T1000 (cell line): ENCODE measurements at places on chromosomes 3 and 15.

DNA sequence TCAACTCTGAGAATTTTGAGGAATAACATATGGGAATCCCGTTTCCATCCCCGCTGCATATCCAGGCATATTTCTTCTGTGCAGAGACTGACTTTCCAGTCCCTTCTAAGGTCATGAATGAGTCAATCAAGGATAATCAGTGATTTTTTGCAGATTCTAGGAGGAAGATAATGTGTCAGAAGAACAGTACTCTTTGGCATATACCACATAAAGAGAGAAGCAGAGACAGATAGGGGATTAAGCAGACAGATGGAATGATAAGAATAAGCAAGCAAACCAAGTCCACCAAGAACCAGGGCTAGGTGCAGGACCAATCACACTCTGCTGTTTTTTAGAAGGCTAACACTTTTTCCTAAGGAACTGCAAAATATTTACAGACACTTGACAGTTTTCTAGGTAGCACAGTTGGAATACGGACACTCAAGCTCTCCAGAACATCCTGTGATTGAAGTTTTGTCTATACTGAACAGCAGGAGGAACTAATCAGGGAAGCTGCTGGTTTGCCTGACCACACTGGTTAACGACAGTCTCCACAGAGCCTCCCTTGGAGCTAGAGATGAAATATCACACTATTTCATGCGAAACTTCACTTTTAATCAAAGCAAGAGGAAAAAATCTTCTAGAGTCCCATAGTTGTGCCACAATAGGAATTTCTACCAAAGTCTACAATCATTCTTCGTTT is 450.0 kb upstream of the KCNMB2 start:
- no peak for DNase-seq

DNA sequence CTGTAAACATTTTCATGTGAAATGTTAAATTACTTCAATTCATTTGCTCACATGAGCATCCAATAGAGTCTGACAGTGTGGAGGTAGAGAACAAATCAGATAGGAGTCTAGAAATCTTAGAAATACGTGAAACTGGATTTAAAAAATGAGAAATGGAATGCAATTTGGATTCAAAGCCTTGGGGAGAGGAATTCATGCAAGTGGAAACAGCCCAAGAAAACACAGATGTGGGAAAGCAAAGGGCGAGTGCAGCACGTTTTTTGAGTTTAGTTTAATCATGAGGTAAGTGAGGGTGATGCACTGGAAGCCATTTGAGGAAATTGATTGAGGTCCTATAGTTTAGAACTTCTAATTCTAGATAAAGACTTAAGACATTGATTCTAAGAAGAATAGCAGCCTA is 434.7 kb downstream of the C3orf38 start:
- DNase-seq, result no peak

DNA sequence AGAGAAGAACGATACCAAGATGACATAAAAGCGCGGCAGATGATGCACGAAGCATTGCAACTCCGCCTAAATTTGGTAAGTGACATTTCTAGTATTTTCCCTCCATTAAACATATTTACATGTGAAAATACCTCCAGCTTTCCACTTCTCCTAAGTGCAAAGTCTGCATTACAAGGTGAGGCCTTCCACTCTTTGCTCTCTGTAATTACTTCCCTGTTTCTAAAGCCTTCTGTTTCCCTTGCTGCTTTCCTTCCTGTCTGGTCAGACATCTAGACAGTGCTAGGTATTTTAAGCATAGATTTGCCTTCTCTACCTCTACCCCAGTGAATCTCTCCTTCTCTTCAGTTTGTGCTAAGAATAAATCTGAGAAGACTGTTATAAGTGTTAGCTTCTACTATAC is 1.9 kb downstream of the P2RY12 start:
- no peak for DNase-seq

- no peak for DNase-seq
Measured at GRCh38 chr3:44439499-44440295, 37.8 kb downstream of the ZNF445 start.

DNA sequence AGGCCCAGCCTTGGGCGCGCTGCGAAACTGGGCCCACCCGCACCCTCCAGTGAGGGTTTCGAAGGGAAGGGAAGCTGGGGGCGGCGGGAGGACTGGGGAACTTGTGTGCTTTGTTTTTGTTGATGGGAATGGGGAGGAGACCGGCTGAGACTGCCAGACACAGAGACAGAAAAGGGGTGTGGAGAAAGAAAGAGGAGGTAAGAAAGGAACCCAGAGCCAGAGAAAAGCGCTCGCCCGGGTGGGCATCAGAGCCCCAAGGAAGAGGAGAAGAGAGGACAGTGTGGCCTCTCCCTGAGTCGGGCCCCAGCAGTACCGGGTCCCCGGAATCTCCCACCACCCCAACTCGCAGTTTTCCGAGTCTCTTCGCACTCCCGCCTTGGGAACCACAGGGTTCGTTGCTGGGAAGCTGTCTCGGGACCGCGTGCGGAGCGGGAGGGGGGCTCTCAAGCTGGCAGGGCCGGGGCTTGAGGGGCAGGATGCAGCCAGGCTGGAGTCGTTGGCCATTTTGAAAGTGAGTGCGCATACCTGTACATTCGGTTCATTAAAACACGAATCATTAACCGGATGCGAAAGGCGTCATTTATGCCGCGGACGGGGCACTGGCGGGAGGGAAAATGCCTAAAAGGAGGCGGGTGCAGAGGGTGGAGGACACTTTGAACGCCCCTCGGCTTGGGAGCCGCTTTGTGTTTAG is 3.1 kb downstream of the SKOR1 start:
- no peak for DNase-seq

DNA sequence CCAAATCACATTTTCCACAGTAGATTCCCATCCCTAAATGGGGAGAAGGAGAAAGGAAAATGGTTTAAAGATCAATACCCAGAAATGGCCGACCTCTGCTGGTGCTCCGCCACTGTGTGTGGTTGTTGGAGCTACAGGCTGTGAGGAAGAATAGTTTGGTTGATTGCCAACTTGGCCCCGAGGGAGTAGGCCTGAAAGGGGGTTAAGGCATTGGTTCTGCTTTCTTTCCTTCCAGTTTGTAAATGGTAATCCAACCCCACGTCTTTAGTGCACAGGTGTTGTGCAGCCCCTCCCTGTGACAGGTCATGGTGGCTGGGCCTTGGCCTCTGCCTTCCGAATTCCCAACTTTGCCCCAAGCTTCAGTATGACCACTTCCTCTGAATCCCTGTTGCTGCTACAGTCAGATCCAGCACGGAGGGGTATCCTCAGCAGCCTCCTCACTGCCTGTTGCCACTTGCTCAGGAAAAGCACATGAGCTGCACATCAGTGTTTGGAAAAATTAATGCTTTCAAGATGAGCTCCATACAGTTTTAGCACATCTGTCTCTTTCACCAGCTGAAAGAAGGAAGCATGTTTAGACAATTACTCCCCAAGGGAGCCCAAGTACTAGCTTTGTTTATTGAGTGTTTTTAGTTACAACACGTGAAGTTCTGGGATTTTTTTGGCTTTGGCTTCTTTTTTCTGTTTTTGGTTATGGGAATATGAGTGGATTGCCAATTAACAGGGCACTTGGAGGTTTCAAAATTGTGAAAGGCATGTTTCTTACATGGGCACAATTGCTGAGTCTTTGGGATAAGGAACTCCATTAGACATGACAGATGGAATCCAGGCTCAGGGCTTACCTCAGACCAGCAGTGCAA is 92.3 kb upstream of the ROPN1 start:
- DNase-seq, result no peak

- DNase-seq, result peak; percentile 16
Measured at GRCh38 chr3:115146418-115147328, at the start of gene ZBTB20. Gene ZBTB20 (minus strand): TSS chr3:115147288.

DNA sequence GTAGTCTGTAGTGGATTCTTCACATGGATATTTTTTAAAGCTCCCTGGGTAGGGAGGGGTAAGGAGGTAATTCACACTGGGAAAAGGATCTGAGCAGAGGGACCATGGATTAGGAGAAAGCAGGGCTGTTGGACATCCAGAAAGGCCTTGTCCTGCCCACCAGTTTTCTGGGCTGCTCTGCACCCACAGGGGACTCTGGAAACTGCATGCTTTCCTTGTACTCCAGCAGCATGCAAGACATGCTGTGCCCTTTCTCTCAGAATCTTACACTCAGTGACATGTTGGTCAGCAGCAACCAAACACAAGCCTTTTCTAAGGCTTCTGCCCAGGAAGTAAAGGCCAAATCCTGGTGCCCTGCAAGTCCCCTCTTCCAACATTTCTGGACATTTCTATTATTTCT is 2.5 kb upstream of the FBN1 start:
- DNase-seq, result no peak

- no peak for DNase-seq
Measured at GRCh38 chr15:100833417-100834389, 45.9 kb upstream of the ALDH1A3 start.

GRCh38 chr3:117105686-117106085 is 396.1 kb downstream of the TUSC7 start:
- DNase-seq, result no peak

- peak; percentile 62 for DNase-seq
Measured at GRCh38 chr3:136819392-136819730, 435 bp downstream of the SLC35G2 start.
